MG63 (cell line): ENCODE measurements at places on chromosomes 13 and 19. TPM values are rescaled to one million over a fixed set of nuclear protein-coding genes. Genes with fewer than 3 reads are reported as not detected.

SYCN gene
- not detected in 2 replicates for total RNA-seq

OVOL3 gene
- not detected in 2 replicates for total RNA-seq

ZNF577 gene
- total RNA-seq = 1.3 and 2.0 TPM in 2 replicates

EBI3 gene
- total RNA-seq = not detected in 2 replicates

ZNF541 gene
- total RNA-seq = 0.36 and 0.69 TPM in 2 replicates

- peak; percentile 99 for DNase-seq
Observed at GRCh38 chr19:35757231-35757748, 461 bp upstream of the HSPB6 start.

DNA sequence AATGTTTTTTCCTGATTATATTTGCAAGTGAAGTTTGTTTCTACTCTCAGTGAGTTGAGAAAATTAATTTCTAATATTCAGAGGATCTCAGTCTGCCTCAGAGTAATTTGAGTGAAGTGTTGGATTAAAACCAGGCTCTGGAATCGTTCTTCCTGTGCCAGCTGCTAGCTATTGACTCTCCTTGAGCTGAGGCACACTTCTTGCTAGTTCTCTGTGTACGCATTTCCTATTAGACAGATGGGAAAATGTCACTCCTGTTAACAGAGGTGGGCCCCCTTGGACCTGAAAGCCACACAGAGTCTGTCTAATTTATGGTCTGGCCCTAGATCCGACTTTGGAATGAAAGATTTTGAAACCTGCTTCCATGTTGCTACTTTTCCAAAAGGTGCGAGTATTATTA lies 107.6 kb upstream of the RNF113B start:
- no peak for DNase-seq

DNA sequence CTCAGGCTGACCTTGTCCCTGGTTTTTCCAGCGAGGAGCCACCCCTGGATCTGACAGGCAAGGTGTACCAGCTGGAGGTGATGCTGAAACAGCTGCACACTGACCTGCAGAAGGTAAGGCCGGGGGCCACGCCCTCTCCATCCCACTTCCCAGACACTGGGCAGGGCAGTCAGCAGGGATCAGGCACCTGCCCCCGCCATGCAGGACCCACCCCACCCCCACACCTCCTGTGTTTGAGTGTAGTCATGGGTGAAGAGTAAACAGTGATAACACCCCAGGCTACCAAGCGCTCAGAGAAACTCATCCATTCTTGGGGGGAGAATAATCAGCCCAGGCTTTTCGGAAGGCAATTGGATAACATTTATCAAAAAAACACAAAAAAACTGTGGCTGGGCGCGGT lies 19.9 kb downstream of the DPF1 start:
- DNase-seq = no peak

DNA sequence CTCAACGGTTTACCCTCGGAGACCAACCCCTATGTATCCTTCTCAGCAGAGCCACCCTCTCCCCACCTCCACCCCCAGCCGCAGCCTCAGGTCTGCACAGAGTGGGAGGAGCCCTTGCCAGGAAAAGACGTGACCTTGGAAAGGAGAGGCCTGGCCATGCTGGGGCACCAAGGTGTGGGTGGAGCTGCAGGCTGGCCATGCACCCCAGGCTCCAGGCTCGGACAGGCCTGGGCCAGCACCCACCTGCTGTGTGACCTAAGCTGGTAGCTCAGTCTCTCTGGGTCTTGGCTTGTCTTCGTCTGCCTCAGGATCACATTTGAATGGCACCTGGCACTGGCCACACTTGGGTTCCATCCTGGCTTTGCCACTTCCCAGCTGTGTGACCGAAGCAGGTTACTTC lies 29.5 kb downstream of the CCDC8 start:
- DNase-seq = no peak

DNA sequence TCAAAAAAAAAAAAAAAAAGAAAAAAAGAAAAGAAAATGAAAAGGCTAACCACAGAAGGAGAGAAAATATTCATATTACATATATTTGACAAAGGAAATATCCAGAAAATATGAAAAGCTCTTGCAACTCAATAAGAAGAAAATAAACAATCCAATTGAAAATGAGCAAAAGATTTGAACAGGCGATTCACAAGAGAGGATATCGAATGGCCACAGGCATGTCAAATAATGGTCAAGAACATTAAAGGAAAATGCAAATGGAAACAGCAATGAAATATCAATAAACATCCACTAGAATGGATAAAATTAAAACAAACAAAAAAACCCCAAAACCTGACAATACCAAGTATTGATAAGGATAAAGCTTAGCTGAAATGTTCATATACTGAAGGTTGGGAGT lies 8.1 kb downstream of the LGALS7 start:
- DNase-seq = no peak

DNA sequence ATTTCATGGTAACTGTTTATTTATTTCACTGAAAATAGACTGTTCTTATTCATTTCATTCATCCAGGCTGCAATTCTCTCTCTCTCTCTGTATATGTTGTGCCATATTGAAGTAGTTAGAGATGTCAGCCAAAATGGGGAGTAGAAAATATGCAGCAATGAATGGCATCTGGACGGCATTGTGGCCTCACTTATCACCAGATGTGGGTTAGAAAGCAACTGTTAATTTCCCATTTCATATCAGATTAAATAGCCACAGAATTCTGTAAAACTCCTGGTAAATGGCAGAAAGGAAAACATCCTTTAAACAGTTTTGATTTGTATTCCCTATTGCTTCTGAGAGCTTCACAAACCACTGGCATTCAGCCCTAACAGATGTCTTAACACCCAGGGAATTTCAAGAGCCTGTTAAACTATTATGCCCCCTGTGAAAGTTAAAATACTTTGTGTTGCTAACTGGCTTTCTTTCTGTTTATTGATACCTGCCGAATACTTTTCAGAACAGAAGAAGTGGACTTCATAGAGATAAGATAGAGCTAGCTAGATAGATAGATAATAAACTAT lies 1763.3 kb upstream of the MIR17HG start:
- DNase-seq = no peak

DNA sequence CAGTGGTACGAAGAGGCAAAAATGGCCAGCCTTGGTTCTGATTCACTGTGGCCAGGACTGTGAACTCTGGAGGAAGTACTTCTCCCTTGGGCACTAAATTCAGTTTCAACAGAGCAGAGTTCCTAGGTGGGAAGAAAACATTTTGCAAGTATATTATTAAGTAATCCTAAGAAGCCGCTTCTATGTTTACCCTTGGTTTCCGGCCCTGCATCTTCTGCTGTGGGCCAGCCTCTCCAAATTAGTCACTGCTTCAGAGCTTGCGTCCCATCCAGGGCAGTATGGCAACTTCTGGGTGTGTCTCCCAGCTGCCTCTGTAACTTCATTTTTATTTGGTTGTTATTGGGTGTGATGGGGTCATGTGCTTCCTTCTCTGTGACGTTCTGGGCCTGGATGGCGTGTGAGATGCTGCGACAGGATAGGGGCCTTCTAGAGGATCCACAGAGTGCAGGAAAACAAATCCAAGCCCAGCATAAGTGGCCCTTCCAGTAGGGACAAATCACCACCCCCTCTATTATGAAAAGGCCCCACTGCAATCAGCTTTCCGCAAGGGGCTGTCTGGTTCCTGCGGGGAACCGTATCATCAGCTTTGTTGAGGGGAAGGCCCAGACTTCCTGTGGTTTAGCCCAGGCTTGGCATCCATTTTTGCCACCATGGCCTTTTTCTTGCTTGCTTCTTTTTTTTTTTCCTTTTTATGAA lies 55.1 kb upstream of the C1QTNF9 start:
- no peak for DNase-seq

DNA sequence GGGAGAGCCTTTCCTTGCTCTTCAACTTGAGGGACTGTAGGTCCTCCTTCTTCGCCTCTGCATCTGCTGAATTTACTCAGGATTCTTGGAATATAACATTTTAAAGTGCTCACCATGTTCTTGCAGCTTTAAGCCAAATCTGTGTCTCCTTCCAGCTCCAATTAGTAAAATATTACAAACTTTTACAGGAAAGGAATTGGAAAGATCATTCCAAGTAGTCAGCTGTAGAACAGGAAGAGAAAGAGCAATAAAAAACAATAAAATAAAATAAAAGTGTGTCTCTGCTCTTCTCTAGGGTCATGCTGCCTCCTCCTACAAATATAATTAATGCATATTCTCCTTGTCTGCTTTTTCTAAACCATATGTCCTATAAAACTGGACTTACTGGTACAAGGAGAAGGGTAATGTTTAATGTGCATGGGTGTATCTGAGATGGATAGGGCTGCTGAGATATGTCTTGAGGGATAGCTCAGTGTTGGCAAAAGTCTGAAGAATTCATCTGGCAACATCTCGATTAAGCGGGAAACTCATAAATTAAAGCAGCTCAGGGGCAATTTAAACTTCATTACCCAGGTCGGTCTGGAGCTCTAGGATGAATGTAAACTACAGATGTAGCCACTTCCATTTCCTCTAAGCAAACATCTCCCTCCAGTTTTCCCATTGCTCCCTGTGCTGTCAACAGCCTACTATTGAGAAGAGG lies 25.0 kb downstream of the ENOX1 start:
- no peak for DNase-seq
